ENCODE measurements at places on chromosomes 6 and 20. TPM values are rescaled to one million over a fixed set of nuclear protein-coding genes. Genes with fewer than 3 reads are reported as not detected.

SLC16A10 gene
- not detected for total RNA-seq

CRISP1 gene
- not detected for total RNA-seq

GRCh38 chr6:137852346-137852745 is 14.7 kb upstream of the TNFAIP3 start:
- no peak for DNase-seq

DNA sequence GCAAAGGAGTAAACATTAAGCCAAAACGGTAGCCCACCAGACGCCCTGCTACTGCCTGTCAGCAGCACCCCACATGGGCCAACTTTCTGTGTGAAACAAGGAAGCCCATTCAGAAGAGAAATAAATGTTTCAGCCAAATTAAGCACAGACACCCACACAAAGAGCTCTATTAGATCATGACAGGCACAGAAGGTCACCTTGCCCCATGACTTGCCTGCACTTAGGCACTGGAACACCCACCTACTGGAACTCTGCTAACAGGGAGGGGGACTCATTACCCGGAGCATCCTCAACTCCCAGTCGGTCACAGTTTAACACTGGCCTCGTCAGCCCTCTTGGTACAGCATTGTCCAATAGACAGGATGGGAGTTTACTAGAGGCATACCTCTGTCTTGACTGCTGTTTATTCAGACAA is 31.8 kb downstream of the GFOD1 start:
- no peak for DNase-seq

DEK gene
- 113 TPM for total RNA-seq

MEI4 gene
- total RNA-seq: not detected

SLC24A3 gene
- total RNA-seq: 1.1 TPM

COL20A1 gene
- not detected for total RNA-seq

- peak; percentile 83 for DNase-seq
These were observed 105.8 kb downstream of the SLX4IP start for GRCh38 chr20:10540636-10541493.

GRCh38 chr20:37741570-37741969 is 47.7 kb downstream of the CTNNBL1 start:
- no peak for DNase-seq

RBPJL gene
- total RNA-seq: not detected

Measured in osteoblast (primary cell).